ENCODE measurements at places on chromosomes 1 and 21. TPM values are rescaled to one million over a fixed set of nuclear protein-coding genes. Genes with fewer than 3 reads are reported as not detected.

GRCh38 chr1:228226956-228227791, 19.3 kb downstream of the OBSCN start:
- no peak for DNase-seq

- DNase-seq, result no peak
Measured at GRCh38 chr1:40965531-40965930, 14.0 kb upstream of the CTPS1 start.

DNA sequence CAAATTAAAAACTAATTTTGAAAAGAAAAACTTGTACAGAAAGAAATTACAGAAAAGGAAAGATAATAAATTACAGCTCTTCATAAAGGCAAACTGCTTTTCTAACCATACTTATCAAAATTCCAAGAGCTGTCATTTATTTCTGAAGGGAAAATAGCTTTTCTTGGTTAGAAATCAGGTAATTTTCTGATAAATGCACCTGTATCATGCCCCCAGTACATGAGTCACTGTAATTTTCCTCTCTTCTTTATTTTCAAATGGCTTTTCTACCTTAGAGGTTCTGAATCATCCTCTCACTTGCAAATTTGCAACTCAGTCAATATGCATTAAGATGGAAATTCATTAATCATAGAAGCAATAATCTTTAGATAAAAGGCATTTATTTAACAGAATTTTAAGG, 100.1 kb downstream of the SLC35F3 start:
- DNase-seq, result no peak

GRCh38 chr1:219350172-219350931, 176.7 kb downstream of the LYPLAL1 start:
- no peak for DNase-seq

DNA sequence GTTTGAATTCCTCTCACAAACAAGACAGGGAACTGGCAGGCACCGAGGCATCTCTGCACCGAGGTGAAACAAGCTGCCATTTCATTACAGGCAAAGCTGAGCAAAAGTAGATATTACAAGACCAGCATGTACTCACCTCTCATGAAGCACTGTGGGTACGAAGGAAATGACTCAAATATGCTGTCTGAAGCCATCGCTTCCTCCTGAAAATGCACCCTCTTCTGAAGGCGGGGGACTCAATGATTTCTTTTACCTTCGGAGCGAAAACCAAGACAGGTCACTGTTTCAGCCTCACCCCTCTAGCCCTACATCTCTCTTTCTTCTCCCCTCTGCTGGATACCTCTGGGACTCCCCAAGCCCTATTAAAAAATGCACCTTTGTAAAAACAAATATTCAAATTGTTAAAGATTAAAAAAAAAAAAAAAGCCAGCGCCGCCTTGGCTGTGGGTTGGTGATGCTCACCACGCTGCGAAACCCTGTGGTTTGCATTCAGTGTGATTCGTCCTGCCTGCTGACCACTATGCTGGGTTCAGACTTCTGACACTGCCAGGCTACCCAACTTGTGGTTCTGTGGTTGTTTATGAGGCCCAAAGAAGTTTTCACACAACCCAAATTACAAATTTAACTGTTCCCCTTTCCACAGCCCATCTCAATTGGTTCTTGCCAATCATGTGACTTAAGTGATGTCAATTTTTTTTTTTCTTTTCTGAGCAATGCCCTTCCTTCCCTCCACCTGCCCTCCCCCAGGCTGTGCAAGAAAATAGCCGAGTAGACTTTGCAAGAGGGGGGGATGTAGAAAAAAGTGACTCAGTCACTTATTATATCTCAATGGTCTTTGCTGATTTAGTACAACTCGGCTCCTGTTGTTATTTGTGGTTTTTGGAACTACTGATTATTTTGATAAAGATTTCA, at the start of gene RUNX1:
TSS of gene RUNX1 (minus strand) at position 597 of the 912 bp plus-strand sequence.
- DNase-seq, result no peak

GRCh38 chr1:203791498-203791897, 3.9 kb upstream of the ZBED6 start:
- no peak for DNase-seq

DNA sequence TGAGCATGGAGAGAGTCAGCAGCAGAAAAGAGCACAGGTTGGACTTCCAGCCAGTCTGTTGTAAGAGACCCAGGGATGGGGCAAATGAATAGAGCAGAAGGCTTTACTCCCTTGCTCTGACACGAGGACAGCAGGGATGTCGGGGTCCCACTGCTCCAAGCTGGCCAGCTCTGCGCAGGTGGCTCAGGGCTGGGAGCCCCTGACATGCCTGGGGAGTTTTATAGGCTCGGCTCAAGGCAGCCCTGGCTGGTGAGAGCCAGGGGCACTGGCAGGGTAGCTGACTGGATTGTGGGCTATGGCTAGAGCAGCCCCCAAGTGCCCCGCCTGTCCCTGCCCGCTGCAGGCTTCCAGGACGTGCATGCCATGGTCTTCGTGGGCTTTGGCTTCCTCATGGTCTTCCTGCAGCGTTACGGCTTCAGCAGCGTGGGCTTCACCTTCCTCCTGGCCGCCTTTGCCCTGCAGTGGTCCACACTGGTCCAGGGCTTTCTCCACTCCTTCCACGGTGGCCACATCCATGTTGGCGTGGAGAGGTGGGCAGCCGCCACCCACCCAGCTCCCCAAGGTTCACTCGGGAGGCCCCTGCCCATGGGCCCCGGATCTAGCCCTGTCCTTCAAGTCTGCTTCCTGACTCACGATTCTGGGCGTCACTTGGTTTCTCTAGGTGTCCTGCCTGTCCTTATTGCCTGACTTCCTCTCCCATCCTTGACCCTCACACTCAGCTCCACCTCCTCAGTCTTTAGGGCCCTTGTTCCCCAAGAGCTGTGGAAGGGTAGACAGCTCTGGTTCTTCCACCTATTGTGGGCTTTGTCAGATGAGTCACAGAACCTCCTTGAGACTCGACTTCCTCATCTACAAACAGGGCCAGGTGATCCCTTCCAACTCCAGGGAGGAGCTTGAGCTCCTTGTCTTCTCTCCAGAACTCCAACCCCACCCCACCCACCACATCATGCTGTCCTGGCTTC, 8.2 kb downstream of the RHBG start:
- no peak for DNase-seq

GRCh38 chr21:41446586-41446985, 20.5 kb downstream of the MX1 start:
- no peak for DNase-seq

- no peak for DNase-seq
Measured at GRCh38 chr1:170520601-170521000, 11.4 kb upstream of the GORAB start.

DNA sequence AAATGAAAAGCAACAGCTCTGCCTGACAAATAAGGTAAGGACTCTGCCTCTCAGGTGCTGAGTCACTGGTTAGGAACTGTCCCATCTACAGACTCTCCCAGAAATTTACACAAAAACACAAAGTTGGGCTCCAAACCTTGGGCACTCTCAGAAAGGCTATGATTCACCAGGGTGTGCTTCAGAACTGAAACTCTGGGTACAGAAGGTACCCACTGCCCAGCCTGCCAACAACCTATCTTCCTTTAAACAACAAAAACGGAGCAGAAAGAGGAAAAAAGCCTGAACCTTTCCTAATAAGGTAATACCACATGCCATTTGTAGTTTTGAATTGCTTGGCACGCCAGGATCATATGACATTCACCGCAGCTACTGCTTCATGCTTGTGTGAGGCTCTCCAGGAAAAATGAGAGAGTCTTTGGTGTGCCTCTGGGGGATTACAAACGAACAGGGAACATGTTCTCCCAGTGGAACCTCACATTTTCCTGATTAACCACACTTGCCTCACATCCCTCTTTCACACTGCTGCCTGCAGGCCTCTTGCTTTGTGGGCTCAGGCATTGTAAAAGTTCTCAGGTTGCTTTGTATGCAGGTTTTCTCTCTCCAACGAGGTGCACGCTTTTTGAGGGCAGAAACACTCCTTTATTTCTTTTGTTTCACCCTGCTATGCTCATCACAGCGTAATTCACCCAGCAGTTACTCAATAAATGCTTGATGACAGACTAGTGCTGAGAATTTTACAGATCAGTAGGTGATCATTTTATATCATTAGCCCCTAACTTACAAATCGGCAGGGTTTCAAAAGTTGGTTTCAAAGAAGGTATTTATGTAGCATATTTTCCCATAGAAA, 65.1 kb downstream of the GADD45A start:
- no peak for DNase-seq

DNA sequence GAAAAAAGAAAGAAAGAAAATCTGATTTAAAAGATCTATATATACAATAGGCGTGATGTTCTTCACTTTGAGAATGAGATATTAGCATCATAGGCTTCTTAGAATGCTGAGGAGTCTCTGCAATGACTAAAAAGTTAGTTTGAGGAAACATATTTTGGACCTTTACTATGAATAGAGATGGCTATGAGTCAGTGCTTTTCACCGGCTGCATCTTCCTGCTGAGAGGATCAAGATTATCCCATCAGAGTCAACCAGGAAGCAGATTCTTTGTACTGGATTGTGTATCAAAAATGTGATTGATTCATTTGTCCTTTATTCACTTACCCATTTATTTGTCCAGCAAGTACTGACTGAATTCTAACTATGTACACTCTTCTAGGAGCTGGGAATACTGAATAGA, 144.2 kb downstream of the KCNK2 start:
- DNase-seq, result no peak

DNA sequence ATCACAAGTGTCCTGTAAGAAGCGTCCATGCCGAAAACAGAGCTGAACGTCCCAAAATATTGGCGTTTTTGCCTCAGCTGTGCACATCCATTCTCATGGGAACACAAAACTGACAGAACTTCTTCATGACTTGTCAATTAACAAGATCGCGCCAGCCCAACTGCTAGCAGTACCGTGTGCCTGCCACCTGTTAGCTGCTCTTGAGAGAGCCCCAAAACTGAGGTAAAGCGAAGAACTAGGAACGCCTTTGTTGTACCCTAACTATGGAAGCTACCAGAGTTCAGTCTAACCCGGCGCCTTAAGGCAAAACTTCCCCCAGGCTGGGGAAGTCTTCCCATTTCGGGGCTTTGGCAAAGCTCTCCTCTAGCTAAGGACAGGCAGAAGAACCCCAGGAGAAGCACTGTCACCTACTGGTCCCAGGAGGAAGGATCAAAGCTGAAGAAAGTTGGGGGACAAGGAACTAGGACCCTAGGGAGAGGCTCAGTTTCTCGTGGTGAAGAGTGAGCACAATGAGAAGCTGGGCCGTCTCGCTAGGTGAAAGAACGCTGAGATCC, 719 bp downstream of the EYA3 start:
- DNase-seq, result no peak

DNA sequence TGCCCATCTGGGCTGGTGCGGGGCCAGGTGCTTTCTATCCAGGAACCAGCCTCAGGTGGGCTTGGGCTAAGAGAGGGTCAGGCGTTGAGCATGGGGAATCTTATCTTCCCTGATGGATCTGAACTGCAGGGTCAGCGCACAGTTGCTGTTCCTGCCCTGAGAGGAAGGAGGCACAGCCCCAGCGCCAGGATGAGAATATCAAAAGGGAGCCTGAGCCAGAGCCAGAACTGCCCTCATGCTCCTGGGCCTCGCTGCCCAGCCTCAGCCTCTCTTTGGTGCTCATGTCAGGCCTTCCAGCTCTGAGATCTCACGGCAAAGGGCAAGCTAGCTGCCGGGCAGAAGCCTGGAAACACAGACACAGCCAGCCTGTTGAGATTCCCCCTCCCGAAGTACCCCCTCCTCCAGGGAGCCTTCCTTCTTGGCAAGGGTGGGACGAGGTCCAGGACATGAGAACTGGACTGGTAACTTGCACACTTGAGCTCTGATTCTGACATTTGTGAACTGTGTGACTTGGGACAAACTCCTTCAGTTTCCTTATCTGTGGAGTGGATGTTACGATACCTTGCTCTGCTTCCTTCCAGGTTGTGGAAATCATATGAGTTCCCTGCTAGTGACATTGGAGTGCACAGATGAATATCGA, 1.2 kb upstream of the LAD1 start:
- no peak for DNase-seq

DNA sequence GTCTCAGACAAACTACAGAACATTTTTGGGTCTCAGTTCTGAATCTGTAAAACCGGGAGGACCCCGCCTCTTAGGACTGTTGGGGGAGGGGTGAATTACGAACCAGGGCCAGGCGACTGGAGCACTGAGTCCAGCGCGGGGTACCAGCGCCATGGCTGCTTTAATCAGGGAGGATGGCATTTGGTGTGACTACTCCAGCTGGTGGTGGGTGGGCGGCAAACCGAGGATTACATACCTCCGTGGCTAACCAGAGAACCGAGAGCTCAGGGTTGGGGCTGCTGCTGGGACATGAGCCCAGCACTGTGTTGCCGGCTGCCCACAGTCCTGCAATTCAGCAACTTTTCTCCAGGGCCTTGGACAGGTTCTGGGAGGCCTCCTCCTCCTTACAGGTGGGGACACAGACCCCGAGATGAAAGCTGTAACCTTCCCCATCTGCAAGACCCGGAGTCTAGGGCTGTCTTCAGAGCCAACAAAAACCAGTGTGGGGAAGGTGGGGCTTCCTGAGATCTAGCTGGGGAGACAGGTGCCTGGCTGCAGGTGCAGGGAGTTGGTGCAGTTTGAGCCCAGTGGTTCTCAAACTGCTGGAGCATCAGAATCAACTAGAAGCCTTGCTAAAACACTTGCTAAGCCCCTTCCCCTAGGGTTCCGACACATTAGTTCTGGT, 273.5 kb downstream of the FOXD2 start:
- DNase-seq, result no peak

DNA sequence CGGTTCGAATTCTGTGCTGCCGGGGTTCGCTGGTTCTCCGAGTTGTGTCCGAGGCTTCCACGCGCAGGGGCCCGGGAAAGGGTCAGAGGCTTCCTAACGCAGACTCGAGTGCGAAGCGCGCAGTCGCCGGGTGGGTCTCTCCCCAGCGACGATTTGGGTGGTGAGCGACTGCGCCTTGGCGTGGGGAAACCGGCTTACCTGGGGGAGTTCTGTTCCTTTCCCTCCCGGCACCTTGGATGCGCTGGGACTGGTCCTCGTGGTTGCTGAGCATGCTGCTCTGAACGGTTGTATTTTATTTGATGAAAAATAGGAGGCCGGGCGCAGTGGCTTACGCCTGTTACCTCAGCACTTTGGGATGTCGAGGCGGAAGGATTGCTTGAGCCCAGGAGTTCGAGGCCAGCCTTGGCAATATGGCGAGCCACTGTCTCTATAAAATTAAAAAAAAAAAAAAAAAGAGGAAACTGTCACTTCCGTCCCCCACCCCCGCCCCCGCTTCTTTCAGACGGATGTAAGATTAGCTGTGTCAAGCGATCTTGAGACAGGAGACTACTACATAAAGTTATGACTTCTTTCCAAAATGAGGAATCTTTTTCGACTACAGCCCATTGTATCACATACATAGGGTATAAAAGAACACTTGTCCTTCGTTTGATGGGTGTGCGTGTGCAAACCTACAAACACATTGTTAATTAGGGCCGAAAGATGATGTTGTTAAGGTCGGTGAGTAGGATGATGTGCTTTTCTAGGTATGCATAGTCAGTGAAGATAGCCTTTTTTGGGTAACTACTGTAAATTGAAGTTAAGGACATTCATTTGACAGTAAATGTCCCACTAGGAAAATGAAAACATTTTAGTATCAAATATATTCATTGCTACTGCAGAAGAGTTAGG, at the start of gene CCDC18:
TSS of gene CCDC18 (plus strand) at position 2 of the 891 bp plus-strand sequence. CDS start 2,638 bp downstream, outside the sequence.
- DNase-seq, result no peak

- DNase-seq, result no peak
Measured at GRCh38 chr1:212918824-212919223, 31.5 kb upstream of the VASH2 start.

GRCh38 chr1:244085891-244086290, 34.8 kb downstream of the ZBTB18 start:
- no peak for DNase-seq

GRCh38 chr1:48105165-48105564, 108.0 kb upstream of the TRABD2B start:
- no peak for DNase-seq

Gene GUK1
- 182 TPM for total RNA-seq

Gene MYCL
- total RNA-seq, result 0.97 TPM

Gene OR10Z1
- not detected for total RNA-seq

Gene SLC44A3
- total RNA-seq, result 6.5 TPM

Gene CSF3R
- 6.7 TPM for total RNA-seq

Gene UBASH3A
- total RNA-seq, result 0.15 TPM

Gene BARHL2
- not detected for total RNA-seq
